ENCODE measurements at places on chromosomes 7 and 10.

GRCh38 chr7:51070151-51070550 is 246.5 kb downstream of the COBL start:
- DNase-seq: no peak

DNA sequence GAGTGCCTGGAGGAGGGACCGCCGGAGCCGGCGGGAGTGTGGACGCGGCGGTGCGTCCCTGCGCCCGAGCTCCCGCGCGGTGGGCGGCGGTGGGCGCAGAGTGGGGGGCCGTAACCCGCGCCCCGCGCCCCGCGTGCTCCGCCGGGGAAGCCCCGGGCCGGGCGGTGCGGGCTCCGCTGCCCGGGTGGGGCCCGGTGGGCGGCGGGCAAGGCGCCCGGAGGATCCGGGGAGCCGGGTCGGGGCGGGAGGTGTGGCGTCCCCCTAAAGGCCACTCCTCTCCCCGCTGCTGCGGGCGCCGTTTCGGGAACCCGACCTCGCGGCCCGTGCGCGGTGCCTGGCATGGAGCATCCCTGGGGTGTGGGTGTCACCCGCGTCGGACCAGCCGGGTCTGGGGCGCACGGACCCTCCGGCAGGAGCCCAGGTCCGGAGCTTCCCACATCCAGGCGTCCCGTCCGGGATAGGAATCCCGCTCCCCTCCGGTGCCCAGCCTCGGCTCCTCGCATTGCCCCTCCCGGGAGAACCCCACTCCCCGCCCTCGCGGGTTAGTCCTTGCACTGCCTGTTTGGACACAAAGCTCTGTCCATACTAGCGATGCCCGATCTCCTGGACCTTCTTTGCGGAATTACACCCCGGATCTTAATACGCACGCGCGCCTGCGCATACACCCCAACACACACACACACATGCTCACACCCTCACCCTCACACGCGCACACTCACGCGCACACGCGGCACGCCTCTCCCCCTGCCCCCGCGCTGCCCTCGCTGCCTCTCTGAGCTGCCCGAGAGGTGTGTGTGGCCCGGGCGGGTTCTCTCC is 723 bp downstream of the MTURN start:
- DNase-seq: peak; percentile 82

GRCh38 chr10:93703841-93704240 is 1.4 kb upstream of the FRA10AC1 start:
- no peak for DNase-seq

DNA sequence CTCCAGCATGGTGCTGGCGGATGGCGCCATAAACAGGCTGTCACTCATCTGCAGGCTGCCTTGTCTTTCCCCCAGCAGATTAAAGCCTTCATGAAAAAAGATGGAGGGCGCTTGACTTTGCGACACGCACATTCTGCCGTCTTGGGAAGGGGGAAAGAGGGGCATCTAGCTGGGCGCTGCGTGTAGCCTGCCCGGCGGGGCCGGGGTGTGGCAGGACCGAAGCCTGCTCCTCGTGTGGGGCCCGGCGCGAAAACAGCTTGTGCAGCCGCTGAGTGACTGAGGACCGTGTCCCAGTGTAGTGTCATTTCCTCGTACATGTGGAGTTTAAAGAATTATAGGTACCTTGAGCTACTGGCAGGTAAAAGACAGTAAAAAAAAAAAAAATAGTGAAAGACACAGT is 97.9 kb downstream of the MGMT start:
- DNase-seq: no peak
